NCI-H774 (cell line): ENCODE measurements at places on chromosomes 6 and 20.

- DNase-seq = no peak
These were observed 56.8 kb upstream of the MPC1 start for GRCh38 chr6:166439366-166440091.

DNA sequence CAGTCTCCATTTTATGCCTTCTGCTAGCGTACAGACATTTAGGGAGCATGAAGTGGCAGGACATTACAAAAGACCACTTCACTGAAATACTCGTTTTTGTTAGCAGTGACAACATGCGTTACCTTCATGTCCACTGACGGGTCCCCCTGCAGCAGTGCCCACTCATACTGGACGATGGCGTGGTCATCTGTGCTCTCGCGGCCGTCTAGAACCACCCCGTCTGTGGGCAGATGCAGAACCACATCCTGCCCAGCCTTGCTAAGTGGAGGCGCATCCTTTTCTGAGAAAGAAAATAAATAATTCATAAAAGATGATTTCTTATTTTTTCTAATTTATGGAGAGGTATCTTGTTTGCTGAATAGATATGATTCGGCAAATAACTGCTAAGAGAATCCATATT is 11.3 kb downstream of the LRP11 start:
- DNase-seq = no peak

GRCh38 chr6:17536586-17536985 is 63.5 kb upstream of the FAM8A1 start:
- DNase-seq = no peak

GRCh38 chr6:44264154-44265006 is 971 bp downstream of the NFKBIE start:
- no peak for DNase-seq

- DNase-seq = no peak
These were observed 6.8 kb downstream of the SLC29A1 start for GRCh38 chr6:44230034-44230675.

DNA sequence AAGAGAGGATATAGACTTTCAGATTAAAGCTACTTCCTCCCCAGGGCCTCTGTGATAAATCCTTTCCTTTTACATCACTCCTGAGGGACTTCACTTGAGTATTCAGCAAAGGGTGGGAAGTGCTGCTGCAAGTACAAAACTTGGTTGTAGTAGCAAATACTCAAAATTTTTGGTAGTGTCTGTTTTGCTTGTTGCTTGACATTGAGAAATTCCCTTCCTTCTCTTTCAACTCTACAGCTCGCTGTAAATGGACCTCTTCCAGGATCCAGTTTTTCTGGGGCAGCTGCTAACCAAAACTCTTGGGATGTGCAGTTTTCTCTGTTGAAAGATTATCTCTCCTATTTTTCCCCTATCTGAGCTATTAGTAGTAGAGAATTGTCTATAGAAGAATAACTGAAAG is 472.0 kb downstream of the CD109 start:
- no peak for DNase-seq

- no peak for DNase-seq
These were observed 26.5 kb downstream of the HIVEP2 start for GRCh38 chr6:142918339-142919042.

GRCh38 chr20:23159947-23160318 is 73.8 kb upstream of the CD93 start:
- DNase-seq = no peak

DNA sequence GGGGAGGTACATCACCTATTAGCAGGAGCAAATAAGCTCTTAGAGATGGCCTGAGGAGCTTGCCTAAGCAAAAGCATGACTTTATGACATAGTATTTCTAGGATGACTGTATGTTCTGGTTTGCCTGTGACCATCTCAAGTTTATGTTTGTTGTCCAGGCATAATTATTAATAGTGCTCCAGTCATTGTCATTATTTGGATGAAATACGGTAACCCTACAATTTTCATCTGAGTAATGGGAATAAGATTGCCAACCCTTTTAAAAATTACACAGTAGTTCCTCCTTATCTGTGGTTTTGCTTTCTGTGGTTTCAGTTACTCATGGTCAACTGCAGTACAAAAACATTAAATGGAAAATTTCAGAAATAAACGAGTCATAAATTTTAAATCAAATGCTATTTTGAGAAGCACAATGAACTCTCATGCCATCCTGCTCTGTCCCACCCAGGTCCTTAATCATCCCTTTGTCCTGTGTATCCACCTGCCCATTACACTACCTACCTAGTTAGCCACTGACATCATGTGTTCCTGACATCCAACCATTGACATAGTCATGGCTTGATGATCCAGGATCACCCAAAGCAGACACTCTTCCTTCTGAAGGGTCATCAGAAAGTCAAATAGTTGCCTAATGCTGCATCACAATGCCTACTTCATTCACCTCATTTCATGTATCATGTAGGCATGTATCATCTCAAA is 27.0 kb upstream of the TFB1M start:
- no peak for DNase-seq

DNA sequence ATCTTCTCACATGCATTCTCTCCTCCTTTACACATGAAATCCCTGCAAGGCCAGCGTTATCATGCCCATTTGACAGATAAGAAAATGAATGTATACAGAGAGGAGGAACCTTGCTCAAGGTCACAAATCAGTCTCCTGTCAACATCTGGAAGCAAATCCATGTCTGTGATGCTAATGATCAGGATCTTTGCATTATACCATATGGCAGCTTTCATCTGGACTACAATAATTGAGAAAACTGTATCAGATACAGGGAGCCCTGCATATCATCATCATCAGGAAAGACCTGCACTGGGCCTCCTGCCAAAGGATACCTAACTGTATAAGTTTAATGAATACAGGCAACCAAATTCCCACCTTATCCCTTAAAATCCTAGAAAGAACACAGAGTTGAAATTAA is 213.7 kb downstream of the PTPRT start:
- DNase-seq = no peak
